Nephron progenitor cell (in vitro differentiated cells): ENCODE measurements at places on chromosomes 1 and 21.

DNA sequence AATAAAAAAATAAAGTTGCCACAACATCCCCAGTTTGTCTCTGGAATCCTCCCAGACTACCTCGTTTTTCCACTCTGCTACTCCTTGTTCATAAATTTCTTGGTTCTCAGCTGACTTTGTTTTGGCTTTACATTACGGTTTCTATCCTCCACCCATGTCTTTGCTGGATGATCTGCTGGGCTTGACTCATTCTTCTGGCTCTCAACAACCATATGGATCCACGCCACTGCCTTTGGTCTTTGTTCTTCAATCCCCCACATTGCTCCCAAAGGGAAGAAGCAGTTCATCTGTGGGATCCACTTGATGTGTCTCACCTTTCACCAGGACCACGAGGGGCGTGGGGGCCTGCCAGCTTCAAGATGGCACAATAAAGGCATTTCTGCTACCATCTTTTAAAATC is 67.1 kb upstream of the NBL1 start:
- H3K36me3 ChIP-seq, result no peaks in the 10 kb centered on the region
- no peak overlapping the region for H3K4me3 ChIP-seq
- H3K27me3 ChIP-seq, result peaks cover 54% of the 10 kb centered on the region
- H3K4me1 ChIP-seq, result peaks cover 5% of the 10 kb centered on the region
- H3K27ac ChIP-seq, result no peak overlapping the region

GRCh38 chr1:247268390-247269045 is 12.6 kb downstream of the VN1R5 start:
- peaks cover 4% of the 10 kb centered on the region for H3K36me3 ChIP-seq
- no peak overlapping the region for H3K4me3 ChIP-seq
- DNase-seq, result no peak
- no peaks in the 10 kb centered on the region for H3K27me3 ChIP-seq
- H3K27ac ChIP-seq, result no peak overlapping the region
- no peaks in the 10 kb centered on the region for H3K4me1 ChIP-seq

GRCh38 chr21:18228060-18228739 is 16.4 kb upstream of the CHODL start:
- H3K27me3 ChIP-seq, result peaks cover 4% of the 10 kb centered on the region
- no peak for DNase-seq
- no peaks in the 10 kb centered on the region for H3K36me3 ChIP-seq
- H3K27ac ChIP-seq, result peak overlapping the region; percentile 25

- no peaks in the 10 kb centered on the region for H3K4me1 ChIP-seq
- peaks cover 5% of the 10 kb centered on the region for H3K27me3 ChIP-seq
- peak overlapping the region; percentile 40 for H3K27ac ChIP-seq
- H3K36me3 ChIP-seq, result no peaks in the 10 kb centered on the region
- DNase-seq, result no peak
- no peak overlapping the region for H3K4me3 ChIP-seq
Observed at GRCh38 chr21:31766899-31767298, 35.0 kb upstream of the SCAF4 start.

GRCh38 chr1:29055160-29055559 is 68.5 kb downstream of the TMEM200B start:
- H3K4me1 ChIP-seq, result peaks cover 6% of the 10 kb centered on the region
- H3K27ac ChIP-seq, result no peak overlapping the region
- no peaks in the 10 kb centered on the region for H3K27me3 ChIP-seq
- peaks cover 24% of the 10 kb centered on the region for H3K36me3 ChIP-seq

- peaks cover 6% of the 10 kb centered on the region for H3K4me1 ChIP-seq
- no peaks in the 10 kb centered on the region for H3K36me3 ChIP-seq
- DNase-seq, result no peak
- no peak overlapping the region for H3K4me3 ChIP-seq
- no peak overlapping the region for H3K27ac ChIP-seq
Observed at GRCh38 chr1:84835169-84835568, 57.8 kb downstream of the LPAR3 start.
